Islet precursor cell (in vitro differentiated cells): ENCODE measurements at places on chromosomes 7 and 10.

GRCh38 chr7:101590663-101591435 lies 38.2 kb downstream of the MYL10 start:
- DNase-seq, result no peak

DNA sequence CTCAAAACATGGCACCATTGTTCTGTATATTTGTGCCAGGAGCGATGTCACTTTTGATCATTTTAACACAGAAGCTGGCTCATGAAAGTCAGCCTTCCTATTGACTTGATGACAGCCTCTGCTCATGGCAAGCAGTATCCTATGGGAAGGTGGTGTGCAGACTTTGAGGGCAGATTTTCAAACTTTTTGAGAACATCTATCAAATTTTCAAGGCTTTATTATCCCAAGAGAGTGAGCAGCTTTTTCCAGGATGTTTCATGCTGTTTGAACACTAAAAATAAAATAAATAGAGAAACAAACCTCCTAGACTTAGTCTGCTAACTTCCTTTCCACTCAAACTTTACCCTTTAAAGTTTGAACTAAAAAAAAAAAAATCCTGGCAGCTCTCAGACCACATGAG lies 20.3 kb downstream of the FAM13C start:
- no peak for DNase-seq

- DNase-seq, result no peak
Measured at GRCh38 chr7:37915438-37915837, 1.2 kb downstream of the SFRP4 start.

DNA sequence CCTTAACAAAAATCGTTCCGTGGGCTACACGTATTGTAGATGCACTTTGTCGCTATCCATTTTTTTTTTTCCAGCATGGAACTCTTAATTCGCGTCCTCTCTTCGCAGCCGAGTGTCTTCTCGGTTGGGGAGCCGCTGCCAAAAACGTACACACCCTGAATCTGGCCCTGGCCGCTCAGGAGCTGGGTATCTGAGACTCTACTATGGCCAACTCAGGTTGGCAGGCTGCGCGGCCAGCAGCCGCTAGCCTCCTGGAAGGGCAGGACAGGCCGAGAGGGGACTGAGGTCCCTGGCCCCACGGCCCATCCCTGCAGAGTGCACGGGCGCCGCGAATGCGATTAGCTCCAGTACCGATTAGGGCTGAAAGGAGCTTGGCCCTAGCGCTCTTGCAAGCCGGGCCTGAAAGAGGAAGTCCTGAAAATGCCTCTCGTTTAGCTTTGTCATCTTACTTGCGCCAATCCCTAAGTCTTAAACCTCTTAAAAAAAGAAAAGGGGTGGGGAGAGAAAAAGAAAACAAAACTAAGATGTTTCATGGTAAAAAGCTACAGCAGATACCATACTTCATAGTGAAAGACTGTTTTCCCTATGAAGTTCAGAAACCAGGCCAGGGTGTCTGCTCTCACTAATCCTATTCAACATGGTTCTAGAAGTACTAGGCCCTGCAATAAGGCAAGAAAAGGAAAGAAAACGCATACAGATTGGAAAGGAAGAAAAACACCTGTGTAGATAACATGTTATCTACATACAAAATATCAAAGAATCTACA lies 113.2 kb upstream of the RHEB start:
- peak; percentile 67 for DNase-seq

GRCh38 chr10:125692601-125693523 lies 9.9 kb upstream of the TEX36 start:
- no peak for DNase-seq

DNA sequence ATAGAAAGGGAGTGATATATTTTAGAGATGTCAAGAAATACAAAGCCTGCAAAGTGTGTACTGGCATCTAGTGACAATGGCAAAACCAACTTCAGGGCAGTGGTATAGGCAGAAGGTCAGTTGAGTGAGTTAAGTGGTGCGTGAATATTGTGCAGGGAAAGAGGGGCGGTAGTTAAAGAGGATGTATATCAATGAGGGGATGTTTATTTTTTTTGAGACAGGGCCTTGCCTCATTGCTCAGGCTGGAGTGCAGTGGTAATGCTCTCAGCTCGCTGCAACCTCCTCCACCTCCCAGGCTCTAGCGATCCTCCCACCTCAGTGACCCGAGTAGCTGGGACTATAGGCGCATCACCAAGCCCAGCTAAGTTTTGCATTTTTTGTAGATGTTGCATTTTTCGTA lies 13.8 kb downstream of the ANLN start:
- no peak for DNase-seq

GRCh38 chr10:1402016-1402770 lies 335.1 kb downstream of the ADARB2 start:
- DNase-seq, result peak; percentile 63

- DNase-seq, result no peak
Measured at GRCh38 chr10:13815756-13816155, 229.0 kb downstream of the PRPF18 start.

- DNase-seq, result peak; percentile 87
Measured at GRCh38 chr7:131649003-131649541, 92.6 kb upstream of the PODXL start.

DNA sequence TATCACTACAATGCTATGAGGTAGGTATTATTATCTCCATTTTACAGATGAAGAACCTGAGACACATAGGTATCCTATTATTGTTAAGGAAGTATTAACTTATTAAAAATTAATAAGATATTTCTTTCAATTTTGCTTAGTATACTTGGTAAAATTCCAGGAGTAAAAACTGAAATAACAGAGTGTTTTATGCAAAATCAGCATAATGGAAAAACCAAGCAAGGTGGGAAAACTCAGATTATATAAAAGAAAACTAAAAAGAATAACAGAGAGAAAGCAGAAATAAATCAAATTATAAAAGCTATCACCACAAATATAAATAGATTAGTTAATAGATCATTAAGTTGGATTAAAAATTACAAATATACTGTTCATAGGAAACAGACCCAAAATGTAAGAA lies 82.0 kb downstream of the CPXM2 start:
- no peak for DNase-seq

- DNase-seq, result no peak
Measured at GRCh38 chr10:24207341-24207740, 1.6 kb upstream of the KIAA1217 start.

- no peak for DNase-seq
Measured at GRCh38 chr10:110525349-110526260, 27.9 kb downstream of the DUSP5 start.

- no peak for DNase-seq
Measured at GRCh38 chr7:155536451-155536850, 9.9 kb downstream of the CNPY1 start.

DNA sequence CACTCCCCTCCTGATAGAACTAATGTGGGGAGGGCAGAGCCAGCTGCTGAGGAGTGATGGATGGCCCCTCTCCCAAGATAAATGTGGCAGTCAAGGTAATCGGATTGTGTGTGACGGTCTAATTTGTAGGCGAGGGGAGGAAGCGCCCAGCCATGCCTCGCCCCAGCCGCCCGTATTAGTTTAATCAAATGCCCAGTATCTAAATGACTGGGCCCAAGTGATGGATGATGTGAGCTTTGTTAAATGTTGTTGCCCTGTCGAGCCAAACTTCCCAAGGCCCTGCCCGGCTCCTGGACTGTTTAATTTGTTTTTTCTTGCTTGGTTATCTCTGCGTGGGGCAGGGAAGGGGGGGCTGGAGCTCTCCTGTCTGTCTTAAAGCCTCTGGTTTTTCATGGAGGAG lies 88.4 kb upstream of the PPIF start:
- no peak for DNase-seq

GRCh38 chr7:105819559-105819958 lies 56.8 kb downstream of the ATXN7L1 start:
- peak; percentile 22 for DNase-seq

DNA sequence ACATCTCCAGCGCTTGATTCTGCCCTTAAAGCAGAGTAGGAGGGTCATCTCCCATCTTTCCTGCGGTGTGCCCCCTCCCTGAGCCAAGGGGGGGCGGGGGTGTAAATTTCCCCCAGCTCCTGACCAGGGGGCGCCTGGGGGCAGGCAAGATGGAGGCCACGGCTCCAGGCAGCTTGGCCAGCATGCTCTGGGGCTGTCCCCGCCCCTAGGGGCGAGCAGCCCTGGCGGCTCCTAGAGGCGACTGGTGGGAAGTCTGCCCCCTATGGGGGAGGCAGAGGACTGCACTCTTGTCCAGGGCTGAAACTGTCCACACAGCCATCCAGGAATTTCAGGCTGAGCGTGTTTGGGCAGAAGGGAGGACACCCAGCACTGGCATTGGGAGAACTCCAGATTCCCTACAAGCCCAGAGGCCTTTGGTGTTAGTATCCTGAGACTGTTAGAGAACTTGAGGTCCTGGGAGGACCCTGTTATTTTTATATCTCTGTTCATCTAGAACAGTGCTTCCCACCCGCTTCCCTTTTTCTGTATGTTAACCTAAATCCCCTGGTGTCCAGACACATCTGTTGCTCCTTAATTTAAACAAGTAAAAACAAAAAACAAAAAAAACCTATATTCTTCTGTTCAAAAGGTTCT lies 4.6 kb downstream of the STRA8 start:
- peak; percentile 50 for DNase-seq

DNA sequence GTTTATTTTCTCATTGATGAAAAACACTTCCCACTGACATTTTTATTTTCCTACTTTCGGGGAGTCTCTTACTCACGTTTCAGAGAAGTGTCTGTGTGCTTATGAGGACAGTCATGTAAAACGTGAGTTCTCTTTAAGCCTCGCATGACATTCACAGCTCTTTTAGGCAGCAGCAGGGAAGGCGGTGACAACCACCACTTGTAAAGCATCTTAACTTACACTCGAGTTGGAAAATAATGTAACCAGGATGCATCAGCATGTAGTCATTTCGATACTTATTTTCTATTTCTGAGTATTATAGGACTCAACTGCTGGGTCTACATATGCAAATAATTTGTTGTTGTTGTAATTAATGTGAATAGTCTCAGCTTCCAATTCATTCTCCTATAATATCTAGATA lies 153.6 kb downstream of the SEMA3D start:
- no peak for DNase-seq

- DNase-seq, result no peak
Measured at GRCh38 chr7:151590071-151590849, 70.6 kb upstream of the RHEB start.

- no peak for DNase-seq
Measured at GRCh38 chr7:21352540-21353387, 75.1 kb upstream of the SP4 start.

DNA sequence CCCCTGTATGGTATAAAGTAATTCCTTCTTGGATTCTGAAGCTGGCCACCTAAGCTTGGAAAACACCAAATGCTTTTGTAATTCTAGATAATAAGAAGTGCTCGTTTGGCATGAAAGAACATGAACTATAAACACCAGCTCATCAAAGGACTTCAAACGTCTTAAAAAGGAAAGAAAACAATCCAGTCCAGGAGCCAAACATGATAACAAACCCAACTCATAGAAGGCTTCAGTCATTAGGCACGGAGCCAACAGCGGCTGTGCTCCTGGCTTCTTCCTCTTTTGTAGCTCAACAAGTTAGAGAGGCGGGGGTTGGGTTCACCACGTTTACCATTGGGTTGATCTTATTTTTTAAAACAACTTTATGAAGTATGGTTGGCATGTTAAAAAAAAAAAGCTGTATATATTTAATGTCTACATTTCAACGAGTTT lies 56.4 kb upstream of the ECHDC3 start:
- no peak for DNase-seq

- no peak for DNase-seq
Measured at GRCh38 chr7:34277016-34277802, 371.9 kb downstream of the BMPER start.

- DNase-seq, result no peak
Measured at GRCh38 chr7:84137812-84138211, 56.8 kb downstream of the SEMA3A start.

- peak; percentile 92 for DNase-seq
Measured at GRCh38 chr7:27235387-27236311, 7.0 kb upstream of the EVX1 start.

GRCh38 chr10:28393956-28394568 lies 91.2 kb upstream of the MPP7 start:
- peak; percentile 75 for DNase-seq

GRCh38 chr10:59587083-59587755 lies 122.4 kb downstream of the SLC16A9 start:
- no peak for DNase-seq

- DNase-seq, result peak; percentile 59
Measured at GRCh38 chr7:4216016-4216415, 466.1 kb upstream of the FOXK1 start.

DNA sequence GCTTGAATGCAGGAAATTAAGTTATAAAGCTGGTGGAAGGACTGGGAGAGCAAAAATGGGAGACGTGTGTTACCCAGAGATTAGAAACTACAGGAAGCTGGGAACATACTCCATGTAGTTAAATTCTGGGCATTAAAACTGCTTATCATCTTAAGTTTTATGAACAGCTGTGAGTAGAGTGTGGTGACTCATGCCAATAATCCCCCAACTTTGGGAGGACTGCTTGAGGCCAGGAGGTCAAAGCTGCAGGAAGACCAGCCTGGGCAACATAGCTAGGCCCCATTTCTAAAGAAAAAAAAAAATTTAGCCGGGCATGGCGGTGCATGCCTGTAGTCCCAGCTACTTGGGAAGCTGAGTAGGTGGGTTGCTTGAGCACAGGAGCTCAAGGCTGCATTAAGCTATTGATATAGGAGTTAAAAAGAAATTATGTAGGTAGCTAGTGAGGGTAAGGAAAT lies 56.2 kb upstream of the SEPHS1 start:
- no peak for DNase-seq

- peak; percentile 73 for DNase-seq
Measured at GRCh38 chr7:108132551-108133265, 2.5 kb upstream of the LAMB4 start.

GRCh38 chr10:107631876-107632275 lies 467.4 kb upstream of the SORCS1 start:
- no peak for DNase-seq

DNA sequence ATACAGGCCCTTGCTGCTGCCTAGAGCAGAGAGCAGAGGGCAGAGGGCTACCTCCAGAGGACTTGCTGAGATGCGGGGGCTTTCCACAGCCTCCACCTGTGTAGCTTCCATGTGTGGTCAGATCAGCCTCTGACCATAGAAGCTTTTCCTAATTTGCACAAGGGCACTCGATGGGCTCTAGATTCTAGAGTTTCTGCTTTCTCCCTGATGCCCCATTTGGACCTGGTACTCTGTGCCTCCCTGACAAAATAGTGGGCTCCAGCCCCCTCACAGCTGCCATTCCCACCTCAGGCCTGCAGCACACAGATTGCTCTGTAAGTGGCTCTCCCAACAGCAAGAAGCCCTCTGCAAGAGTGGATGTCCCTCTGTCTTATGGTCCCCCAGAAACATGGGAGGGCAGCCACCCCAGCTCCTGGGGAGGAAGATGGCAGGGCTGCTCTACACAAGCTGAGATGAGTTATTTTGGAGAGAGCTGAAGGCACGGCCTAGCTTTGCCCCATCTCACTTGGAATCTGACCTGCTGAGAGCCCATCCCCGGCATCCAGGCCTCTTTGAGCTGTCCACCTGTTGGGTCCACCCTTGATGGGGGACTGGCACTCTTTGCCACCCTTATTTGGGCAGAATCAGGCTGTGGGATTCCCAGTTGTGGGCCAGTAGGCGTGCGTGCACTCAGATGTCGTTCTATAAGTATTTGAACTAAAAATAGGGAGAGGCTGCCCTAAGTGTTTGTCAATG lies 16.7 kb downstream of the TMEM273 start:
- DNase-seq, result peak; percentile 31

GRCh38 chr10:79562135-79562756 lies 2.0 kb upstream of the SFTPA2 start:
- DNase-seq, result peak; percentile 86
